ENCODE measurements at places on chromosomes 3 and 15.

DNA sequence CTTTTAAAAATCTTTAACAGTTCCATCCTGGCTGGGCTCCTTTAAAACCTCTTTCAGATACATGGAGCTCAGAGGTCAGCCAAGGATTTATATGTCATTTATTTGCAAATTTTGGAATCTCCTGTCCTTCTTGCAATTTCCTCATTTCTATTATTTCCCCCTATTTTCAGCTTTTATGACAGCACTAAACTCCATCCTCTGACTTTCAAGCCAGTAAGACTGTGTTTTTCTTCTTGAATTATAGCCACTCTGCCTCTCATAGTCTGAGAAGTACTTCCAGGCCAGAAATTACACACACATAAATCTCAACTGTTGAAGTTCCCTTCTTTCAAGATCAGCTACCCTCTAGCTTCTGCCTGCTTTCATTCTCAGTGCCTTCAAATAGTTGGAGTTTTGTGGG, 73.2 kb downstream of the IQCH start:
- DNase-seq: no peak

- DNase-seq: no peak
These were observed 18.5 kb downstream of the RYK start for GRCh38 chr3:134232151-134232550.

DNA sequence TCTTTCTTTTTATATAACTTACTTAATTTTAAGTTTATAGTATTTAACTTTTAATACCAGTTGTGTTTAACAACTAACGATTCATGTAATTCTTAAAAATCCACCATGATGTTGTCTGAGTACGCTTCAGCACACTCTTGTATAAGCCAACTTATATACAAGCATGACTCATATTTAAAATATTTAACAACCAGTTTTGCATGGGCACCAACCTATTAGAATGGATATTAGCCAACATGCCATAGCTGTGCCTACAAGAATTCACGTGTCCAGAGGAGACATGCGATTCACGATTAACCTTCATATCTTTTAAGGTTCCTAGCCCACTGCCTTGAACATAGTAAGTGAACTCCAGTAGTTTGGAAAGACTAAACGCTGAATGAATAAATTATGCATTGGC, 1023.2 kb downstream of the TBL1XR1 start:
- no peak for DNase-seq

DNA sequence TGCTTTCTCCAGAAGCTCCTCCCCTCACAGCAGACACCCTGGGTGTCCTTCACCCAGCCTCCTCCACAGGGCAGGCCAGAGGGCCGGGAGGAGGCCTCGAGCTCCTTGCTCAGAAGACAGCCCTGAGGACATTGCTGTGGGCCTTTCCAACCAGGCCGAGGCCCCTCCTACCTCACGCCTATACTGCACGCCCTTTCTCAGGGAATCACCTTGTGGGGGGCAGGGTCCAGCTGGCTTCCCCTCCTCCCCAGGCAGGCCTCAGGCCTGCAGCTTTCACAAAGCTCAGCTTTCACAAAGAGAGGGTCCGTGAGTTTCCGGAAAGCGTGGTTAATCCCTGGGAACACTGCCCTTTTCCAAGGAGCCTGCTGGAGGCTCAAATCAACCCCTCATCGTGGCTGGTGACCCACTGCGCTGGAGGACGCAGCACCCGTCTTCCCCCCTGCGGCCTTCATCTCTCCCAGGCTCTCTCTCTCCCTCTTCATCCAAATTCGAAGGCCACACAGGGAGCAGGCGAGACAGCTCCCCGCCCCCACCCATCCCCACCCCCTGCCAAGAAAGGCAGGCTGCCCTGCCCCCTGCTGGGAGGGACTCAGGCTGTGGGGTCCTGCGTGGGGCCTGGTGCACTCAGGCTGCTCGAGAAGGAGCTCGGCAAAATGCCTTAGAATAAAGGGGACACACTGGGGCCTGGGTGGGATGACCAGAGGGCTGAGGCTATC, 79.4 kb downstream of the OCA2 start:
- DNase-seq: no peak

GRCh38 chr15:74200871-74201419, 1.6 kb downstream of the STRA6 start:
- no peak for DNase-seq

- no peak for DNase-seq
These were observed 19.7 kb downstream of the SPATA12 start for GRCh38 chr3:57080171-57080570.

DNA sequence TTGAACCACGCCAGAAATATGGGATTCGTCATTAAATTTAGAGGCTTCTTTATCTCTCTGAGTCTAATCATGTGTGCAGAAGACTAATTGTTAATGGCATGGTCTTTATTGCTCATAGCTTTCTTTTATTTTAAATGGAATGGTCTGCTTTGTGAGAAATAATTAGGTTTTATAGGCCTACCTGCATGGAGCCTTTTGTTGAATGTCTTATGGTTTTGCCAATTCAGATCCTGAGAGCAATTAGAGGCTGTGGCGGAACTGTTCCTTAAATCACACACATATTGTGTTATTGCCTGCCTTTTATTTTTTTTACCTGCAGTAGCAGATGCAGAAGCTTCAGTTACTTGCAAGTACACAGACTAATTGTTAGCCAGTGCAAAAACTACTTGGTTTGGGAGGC, 306.2 kb downstream of the NLGN1 start:
- no peak for DNase-seq

GRCh38 chr3:187098923-187099512, 40.3 kb downstream of the RPL39L start:
- no peak for DNase-seq

GRCh38 chr3:196236223-196236622, 19.9 kb downstream of the SLC51A start:
- DNase-seq: no peak
